ENCODE measurements at places on chromosomes 5 and 9. TPM values are rescaled to one million over a fixed set of nuclear protein-coding genes. Genes with fewer than 3 reads are reported as not detected.

DNA sequence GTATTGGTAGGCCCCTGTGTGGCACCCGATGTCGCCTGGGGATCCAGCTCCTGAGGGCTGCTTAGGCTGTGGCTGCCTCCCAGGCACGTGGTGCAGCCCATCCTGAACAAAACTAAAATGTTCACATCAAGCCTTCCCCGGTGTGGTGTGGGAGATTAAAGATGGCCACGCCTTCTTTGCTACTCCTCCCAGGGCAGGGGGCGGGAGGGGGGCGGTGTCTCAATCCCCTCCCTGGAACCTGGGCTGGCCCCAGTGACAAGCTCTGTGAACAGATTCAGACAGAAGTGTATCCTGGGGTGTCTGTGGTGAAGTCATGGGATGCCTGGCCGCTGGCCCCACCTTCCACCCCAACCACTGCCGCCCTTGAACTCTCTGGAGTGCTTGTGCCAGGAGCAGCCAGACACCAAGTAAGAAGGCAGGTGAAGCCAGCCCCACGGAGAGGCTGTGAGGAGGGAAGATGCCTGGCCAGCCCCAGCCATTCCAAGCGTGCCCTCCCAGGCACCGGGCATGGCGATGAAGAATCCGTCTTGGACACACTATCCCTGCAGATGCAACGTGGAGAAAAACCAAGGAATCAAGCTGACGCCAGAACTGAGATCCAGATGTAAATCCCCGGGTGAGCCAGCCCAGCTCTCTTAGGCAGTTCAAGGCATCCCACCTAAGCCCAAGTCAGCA is 75.8 kb downstream of the AK8 start:
- peaks cover 19% of the 10 kb centered on the region for H3K4me1 ChIP-seq
- H3K27ac ChIP-seq = no peak overlapping the region
- H3K36me3 ChIP-seq = no peaks in the 10 kb centered on the region
- H3K4me3 ChIP-seq = no peak overlapping the region
- DNase-seq = no peak

DNA sequence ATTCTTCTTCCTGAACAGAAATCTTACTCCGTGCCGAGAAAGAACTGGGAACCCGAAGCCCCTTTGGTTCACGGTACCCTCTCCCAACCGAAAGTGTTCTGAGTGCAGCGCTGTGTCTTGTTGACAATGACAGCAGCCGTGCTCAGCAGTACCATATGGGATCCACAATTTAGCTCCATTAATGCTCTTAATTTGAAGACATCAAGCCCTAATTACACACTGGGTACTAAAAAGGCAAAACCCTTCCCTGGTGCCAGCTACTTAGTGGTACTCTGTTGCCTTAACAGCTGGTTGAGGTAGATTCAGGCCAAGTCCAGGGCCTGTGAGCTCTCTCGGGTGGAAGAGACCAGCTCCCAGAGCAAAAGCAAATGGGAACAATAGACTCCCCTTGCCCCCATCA is 24.5 kb downstream of the DDX31 start:
- H3K27me3 ChIP-seq = no peaks in the 10 kb centered on the region
- no peak overlapping the region for H3K27ac ChIP-seq
- H3K4me1 ChIP-seq = no peaks in the 10 kb centered on the region

DNA sequence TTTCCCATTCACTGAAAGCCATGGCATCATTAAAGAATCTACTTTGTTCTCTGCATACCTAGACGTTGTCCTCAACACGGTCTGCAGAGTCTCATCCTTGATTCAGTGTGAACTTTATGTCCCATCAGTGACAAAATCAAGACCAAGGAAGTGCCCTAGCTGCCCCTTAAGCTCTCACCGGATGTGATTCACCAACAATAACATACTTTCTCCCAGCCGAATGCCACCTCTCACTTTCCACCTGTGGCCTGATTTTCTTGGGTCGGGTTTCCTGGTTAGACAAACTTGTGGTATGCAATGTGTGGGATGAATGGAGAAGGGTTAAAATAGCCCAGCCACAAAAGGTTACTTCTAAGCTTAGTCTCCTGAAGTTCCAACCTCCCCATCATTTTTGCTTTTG is 145.3 kb upstream of the PAPPA start:
- H3K27me3 ChIP-seq = no peaks in the 10 kb centered on the region
- no peaks in the 10 kb centered on the region for H3K36me3 ChIP-seq
- peak overlapping the region; percentile 29 for H3K27ac ChIP-seq
- DNase-seq = peak; percentile 70
- H3K4me3 ChIP-seq = no peak overlapping the region

DNA sequence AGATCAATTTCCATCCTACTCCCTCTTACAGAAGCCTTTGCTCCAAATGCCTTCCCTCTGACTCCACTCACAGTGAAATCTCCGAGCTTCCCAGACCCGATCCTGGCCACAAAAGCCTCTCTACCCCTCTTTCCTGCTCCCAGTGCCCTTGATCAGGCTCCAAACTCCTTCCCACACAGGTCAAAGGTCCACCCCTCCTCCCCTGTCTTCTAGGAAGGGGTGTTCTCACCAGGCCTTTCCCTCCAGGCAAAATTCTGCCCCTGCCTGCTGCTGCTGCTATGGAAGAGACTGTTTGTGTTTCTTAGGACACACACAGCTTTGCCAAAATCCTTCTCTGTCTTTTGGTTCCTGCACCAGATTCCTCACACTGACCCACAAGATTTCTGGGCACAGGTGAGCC is 85.8 kb upstream of the ALDH1A1 start:
- H3K36me3 ChIP-seq = no peaks in the 10 kb centered on the region
- H3K27me3 ChIP-seq = no peaks in the 10 kb centered on the region
- no peak overlapping the region for H3K27ac ChIP-seq
- no peak for DNase-seq

Gene FSD1L
- total RNA-seq = 5.5 TPM

Gene PCDHGA5
- total RNA-seq = 0.05 TPM

Data from HCT116 (cell line).